ENCODE measurements at places on chromosomes 2 and 18.

GRCh38 chr2:14745288-14746076, 113.0 kb downstream of the LRATD1 start:
- no peak for DNase-seq

- DNase-seq = no peak
These were observed 150.9 kb upstream of the NABP1 start for GRCh38 chr2:191526953-191527556.

- DNase-seq = peak; percentile 41
These were observed 189.3 kb downstream of the ANKRD44 start for GRCh38 chr2:197121255-197121654.

DNA sequence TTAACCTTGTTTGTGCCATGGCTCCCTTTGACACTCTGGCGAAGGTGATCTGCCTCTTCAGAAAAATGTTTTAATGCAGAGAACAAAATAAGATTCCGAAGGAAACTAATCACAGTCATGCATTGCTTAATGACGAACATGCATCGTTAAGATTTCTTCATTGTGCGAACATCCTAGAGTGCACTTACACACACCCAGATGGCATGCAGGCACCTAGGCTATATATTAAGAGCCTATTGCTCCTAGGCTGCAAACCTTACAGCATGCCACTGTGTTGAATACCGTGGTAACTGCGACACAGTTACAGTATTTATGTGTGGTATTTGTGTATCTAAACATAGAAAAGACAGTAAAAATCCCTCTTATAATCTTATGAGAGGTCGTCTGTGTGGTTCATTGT, 8.3 kb downstream of the ASAP2 start:
- no peak for DNase-seq

DNA sequence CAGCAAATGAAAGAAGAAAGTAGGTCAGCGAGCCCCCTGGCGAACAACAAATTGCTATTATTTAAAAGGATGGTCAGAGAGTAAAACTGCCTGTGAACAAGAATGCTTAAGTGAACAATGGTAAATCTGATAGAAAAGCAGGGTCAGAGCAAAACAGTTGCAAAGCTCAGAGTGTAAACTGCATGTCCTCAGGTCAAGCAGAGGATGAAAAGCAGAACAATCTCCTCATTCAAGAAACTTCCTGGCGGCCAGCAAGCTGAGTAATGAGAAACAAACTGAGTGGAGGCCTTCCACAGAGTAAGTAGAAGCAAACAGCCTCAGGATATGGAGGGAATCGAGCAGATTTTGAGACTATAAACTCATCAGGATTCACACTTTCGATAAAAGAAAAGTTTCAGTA, 117.9 kb downstream of the PPP1R1C start:
- DNase-seq = no peak

DNA sequence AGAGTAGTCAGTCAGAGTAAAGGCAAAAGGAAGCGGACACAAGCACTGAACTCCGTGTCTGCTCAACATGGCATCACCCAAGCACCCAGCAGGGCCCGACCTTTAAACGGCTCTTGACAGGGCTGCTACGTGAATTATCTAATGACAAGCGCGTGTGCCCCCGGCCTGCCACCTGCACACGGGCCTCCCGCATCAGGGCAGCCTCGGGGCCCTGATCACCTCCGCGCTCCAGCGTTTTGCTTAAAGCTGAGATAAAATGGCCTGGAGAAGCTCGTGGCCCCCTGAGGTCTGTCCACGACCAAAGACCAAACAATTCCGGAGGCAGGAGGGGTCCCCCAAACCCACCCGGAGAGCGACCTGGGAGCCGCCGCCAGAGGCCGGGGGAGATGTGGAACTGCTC, 376 bp downstream of the NDUFA10 start:
- DNase-seq = peak; percentile 47

- DNase-seq = no peak
These were observed 343.8 kb downstream of the PID1 start for GRCh38 chr2:228927028-228928010.
